ENCODE measurements at places on chromosomes 2 and 18.

DNA sequence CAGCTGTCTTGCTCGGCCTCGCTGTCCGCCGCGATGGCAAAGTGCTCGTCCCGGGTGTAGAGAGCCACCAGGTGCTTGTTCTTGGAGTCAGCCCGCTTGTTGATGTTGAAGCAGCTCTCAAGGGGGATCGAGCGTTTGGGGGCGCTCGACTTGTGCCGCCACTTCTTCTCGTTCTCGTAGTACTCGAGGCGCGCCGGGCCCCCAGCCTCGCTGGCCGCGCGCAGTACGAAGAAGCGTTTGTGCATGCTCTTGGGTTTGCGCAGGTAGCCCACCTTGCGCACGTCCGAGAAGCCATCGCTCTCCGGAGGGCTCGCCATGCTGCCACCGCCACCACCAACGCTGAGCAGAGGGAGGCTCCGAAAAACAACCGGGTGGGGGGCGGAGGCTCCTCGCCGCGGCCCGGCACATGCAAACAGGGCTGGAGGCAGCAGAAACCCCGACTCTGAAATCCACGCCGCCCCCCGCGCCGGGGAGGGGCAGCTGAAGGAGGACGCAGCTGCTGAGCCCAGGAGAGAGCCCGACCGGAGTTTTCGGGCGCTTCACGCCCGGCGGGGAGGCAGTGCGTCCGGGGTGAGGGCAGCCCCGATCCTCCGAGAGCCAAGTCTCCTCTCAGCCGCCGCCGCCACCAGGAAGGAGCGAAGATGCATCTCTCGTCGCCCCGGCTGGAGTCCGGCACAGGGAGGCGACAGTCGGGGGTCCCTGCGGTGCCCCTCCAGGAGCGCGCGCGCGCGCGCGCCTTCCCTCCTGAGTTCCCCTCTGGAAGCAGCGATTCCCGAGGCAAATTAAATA lies 1.0 kb downstream of the IRS1 start:
- DNase-seq, result peak; percentile 45

DNA sequence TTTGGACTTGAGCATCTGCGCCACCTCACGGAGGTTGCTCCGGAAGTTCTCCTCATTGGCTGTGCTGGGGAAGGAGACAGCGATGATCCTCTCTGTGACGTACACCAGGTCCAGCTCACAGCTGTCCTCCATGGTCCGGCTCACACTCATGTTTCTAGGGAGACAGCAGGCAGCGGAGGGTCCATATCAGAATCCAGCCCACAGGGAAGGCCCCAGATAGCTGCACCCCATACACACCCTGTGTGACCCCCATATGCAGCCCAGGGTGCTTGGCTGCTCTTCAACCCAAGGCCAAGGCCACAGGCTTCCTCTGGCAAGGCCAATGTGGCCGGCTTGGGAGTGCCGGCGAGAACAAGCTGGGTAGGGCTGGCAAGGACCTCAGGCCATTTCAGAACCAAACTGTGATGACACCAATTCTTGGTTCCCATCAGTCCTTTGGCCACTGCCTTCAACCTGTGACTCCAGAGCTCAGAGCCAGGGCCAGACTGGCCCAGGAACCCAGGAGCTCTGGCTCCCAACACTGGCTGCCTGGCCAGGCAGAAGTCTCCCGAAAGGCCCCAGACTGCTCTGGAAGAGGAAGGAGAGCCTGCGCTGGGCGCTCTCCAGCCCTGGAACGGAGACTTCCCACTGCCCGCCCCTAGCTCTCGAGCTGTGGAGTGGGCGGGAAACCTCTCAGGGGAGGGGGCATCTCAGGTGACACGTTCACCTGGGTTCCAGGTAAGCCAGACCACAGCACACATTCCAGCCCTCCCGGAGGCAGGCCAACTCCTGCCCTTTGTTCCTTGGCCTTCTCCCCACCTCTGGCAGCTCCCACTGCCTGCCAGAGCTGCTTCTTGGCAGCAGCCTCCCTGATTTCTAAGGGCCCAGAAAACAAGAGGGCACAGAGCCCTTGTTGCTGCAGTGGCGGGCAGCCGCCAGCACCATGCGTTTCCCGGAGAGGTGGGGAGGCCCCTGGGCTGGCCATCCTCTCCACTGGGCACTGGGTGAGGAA lies 104.7 kb downstream of the TNS1 start:
- DNase-seq, result no peak

DNA sequence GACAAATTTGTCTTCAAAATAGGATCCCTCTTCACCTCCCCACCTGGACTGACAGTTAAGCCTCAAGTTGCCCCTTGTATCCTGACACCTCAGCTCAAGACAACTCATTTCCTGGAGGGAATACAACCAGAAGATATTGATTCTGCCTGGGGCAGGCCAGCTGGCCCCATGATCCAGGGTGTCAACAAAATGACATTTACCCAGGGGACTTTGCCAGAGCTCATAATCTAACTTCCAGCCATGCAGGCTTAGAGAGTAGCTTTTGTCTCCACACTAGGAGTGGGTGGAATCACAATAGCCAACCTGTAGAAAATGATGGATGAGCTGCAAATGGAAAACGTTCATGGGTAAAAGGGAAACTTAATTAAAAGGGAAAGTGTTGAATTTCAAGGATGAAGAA lies 220.1 kb upstream of the DPP10 start:
- no peak for DNase-seq

- no peak for DNase-seq
Observed at GRCh38 chr2:163011000-163011399, 172.4 kb upstream of the KCNH7 start.

DNA sequence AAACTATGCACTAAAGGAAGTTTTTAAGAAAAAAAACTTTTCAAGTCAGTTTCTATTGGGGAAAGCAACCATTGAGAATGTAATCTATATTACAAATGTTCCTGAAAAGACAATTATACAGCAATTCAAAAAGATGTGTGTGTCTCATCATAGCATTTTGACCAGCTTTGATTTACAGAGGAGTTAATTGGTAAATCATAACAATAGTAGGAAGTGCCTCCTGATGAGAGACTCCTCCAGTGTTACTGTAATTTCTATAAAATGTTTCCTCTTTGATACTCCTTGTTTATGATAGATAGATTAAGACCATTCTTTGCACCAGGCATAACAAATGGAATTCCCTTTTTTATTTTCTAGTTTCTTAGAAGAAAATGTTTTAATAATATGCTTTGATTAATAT lies 249.9 kb downstream of the CALCRL start:
- DNase-seq, result no peak

- DNase-seq, result no peak
Observed at GRCh38 chr2:1256632-1257324, 156.5 kb upstream of the TPO start.

GRCh38 chr2:31675485-31675901 lies 94.8 kb upstream of the SRD5A2 start:
- no peak for DNase-seq

- no peak for DNase-seq
Observed at GRCh38 chr18:36130039-36130831, 536 bp downstream of the ELP2 start.

GRCh38 chr18:864872-865273 lies 39.8 kb upstream of the ADCYAP1 start:
- DNase-seq, result peak; percentile 42

- no peak for DNase-seq
Observed at GRCh38 chr2:192283450-192283849, 88.7 kb upstream of the TMEFF2 start.

DNA sequence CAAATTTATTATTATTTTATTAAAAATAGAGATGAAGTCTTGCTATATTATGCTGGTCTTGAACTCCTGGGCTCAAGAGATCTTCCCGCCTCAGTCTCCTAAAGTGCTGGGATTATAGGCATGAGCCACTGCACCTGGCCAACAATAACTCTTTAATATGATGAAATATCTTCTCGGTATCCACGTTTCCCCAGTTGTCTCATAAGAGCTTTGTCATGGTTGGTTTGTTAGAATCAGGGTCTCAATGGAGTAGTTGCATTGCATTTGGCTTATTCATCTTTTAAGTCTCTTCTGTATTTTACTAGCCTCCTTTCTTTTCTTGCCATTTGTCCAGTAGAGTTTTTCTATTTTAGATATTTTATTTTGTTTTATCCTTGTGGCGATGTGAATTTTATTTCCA lies 32.7 kb upstream of the DLX2 start:
- DNase-seq, result no peak

GRCh38 chr18:13874558-13874957 lies 40.8 kb downstream of the MC2R start:
- DNase-seq, result no peak

GRCh38 chr2:233301248-233301647 lies 6.4 kb upstream of the SAG start:
- no peak for DNase-seq

DNA sequence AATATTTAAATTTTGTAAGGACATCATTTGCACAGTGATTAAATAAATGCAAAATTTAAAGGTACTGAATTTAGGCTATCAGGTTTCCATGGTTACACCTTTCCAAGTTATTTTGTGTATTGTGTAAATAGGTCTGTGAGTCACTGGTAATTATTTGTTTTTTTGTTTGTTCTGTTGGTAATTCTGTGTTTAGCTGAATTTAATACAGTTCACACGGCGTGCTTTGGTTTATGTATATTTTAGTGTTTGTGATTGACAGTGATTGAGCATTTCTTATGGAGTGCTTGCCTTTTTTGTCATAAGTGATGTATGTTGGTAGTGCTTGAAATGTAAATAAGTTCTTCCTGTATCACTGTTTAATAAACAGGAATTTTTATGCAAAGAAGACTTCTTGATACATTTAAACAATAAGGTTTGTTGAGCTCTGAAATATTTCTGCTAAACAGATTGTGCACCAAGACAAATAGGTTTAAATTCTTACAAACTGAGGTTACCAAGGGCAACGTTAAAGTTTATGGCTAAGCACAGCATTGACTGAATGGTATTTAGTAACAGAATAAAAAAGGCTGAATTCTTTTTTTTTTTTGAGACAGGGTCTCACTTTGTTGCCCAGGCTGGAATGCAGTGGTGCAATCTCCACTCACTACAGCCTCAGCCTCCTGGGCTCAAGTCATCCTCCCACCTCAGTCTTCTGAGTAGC lies 38.3 kb upstream of the DLX1 start:
- DNase-seq, result no peak

- DNase-seq, result no peak
Observed at GRCh38 chr18:36316246-36316645, 18.7 kb downstream of the FHOD3 start.

- no peak for DNase-seq
Observed at GRCh38 chr2:239145601-239146000, 255.2 kb downstream of the HDAC4 start.

- DNase-seq, result no peak
Observed at GRCh38 chr18:27483276-27483675, 298.2 kb upstream of the CHST9 start.

GRCh38 chr2:217695033-217695520 lies 307.7 kb downstream of the TNS1 start:
- no peak for DNase-seq

DNA sequence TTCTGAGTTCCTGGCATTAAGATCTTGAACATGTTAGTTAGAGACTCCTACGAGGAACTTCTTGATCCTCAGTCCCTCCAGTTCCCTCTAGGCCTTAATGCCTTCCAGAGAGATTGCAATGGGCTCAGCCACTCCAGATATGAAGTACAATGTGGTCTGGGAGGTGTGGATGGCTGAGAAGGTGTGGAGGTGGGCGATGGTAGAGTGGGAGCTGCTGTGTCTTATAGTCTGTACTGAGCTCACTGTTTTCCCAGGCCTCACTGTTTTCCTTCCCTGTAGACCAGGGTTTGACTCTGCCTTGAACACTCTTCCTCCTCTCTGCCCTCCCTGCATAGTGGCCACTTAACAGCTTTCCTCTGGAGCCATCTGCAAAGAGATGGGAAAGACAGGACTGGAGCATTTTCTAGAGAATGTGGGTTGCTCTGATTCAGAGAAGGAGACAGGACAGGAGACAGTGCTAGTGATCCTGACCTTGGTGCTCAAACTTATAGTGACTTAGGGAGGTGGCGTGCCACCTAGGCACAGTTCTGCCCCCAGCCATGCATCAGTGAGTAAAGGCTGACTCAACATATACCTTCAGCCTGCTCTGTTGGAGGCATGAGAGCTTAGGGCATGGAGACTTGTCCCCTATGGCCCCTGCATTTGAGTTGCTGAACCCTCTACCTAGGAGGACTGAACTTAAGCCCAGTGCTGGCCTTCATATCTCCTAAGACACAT lies 129.7 kb downstream of the TDRD15 start:
- DNase-seq, result no peak

GRCh38 chr2:235665661-235666212 lies 171.9 kb downstream of the AGAP1 start:
- DNase-seq, result no peak

DNA sequence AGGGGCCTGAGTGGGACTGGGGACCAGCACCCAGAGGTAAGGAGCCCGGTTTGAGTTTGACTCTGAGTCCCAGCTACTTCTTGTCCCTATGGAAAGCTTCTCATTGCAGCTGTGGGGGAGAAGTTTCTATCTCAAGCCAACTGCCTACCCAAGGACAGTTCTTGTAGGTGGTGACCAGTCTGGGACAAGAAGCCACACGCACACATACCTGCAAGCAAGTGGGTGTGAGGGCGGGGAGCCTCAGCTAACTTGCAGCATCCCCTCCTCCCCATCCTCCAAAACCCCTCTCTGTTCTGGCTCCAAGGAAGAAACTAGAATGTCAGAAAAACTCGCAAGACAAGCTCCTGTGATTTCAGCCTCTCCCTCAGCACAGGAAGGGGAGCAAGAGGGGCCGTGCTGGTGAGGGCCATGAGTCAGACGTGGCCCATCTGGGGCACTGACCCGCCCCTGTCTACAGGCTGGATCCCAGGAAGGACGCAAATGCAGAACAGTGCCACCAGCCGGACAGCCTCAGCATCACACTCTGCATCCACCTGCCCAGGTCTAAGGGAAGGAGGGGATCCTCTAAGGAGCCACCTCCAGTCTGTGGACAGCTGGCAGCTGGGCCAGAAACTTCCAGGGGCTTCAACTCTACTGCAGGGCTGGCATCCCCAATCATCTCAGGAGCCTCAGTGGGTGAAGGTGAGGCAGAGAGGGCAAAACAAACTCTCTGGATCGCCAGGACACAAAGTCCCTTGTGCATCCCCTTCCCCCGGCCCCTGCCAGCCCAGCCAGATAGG lies 103.4 kb downstream of the TNS1 start:
- DNase-seq, result no peak

DNA sequence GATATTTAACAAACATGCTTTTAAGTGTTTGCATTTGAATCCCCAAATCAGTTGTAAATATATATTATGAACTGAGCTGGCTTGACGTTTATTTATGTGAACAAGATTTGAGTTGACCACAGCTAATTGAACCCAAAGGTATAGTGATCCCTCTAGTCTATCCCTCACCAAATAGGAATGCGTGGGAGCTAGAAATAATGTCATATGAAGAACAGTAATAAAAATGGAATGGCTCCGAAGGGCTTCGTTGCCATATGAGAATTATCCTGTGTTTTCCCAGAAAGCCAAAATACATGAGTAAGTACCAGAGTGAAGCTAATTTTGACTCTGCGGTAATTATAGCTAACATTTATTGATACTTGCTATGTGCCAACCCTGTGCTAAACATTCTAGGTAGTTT lies 142.7 kb downstream of the ADCYAP1 start:
- no peak for DNase-seq

GRCh38 chr2:46388881-46389280 lies 90.5 kb upstream of the TMEM247 start:
- no peak for DNase-seq

GRCh38 chr2:64092502-64092901 lies 51.7 kb downstream of the PELI1 start:
- no peak for DNase-seq

All from activated gamma-delta T cell treated with Interleukin-2 at 50 U/mL for 16 hours (primary cell).